ENCODE measurements at places on chromosomes 3 and 15.

DNA sequence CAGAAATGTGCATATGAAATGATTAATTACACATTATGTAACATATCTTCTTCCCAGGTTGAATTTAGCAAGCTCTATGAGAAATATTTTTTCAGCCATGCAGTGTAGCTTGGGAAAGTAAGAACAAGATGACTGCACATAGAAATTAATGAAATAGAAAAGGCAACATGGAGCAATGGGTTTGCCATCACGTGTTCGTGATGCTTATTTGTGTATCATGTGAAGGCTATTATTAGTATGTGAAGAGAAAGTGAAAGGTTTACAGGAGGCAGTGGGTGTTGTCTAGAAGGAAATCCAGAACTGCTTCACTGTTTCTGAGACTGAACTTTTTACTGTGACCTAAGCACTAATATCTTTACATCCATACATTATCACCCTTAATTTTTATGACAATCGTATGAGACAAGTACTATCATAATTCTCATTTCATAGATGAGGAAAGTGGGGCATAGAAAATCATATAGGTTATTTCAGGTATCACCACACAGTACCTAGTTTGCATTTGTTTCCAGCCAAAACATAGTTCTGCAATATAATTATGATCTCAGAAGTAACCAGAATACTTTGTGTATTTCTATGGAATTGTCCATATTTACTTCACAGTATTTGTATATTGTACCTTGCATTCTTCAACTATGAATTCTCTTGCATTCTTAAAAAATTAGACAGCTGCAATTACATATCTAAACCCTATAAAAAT, 14.9 kb downstream of the SERPINI1 start:
- H3K27me3 ChIP-seq, result no peaks in the 10 kb centered on the region
- no peak overlapping the region for H3K4me3 ChIP-seq
- H3K27ac ChIP-seq, result peak overlapping the region; percentile 65

DNA sequence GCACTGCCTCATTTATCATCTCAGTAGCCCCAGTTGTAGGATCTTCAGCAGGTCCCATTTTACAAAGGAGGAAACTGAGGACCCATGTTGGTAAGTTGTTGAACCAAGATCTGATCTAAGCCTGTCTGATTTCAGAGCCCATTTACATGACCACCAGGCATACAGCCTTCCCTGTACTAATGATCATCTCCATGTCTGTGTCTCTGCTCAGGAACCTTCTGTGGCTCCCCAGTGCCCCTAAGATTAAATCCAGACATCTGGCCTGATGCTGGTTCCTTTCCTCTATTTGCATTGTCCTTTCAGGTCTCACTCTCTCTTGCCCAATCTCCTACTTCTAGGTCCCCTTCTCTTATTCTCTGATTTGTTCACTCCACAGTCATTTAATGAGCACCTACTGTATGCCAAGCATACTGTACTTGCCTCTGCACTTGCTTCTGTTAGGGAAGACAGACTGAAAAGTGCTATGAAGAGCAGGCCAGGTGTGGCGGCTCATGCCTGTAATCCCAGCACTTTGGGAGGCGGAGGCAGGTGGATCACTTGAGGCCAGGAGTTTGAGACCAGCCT, 32.4 kb downstream of the ATP2B2 start:
- H3K4me3 ChIP-seq, result no peak overlapping the region
- peaks cover 29% of the 10 kb centered on the region for H3K27me3 ChIP-seq
- H3K27ac ChIP-seq, result no peak overlapping the region
- DNase-seq, result no peak
- H3K4me1 ChIP-seq, result peaks cover 3% of the 10 kb centered on the region
- H3K36me3 ChIP-seq, result no peaks in the 10 kb centered on the region

DNA sequence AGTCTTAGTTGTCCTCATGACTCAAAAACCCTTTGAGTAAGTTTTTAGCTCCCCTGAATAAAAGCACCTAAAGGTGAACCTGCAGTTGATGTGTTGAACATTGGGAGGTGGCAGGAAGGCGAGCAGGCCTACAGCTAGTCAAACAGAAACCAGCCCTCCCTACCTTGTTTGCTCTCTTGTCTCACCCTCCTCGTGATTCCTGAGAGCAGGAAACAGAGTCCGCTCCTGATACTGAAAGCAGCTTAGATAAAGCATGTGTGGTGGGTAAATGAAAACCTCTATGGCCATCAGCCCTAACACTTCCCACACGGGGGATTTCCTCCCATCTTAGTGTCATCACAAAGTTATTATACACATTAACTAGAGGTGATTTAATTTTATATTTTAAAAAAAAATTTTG, 21.8 kb upstream of the CLDN18 start:
- H3K36me3 ChIP-seq, result no peaks in the 10 kb centered on the region
- DNase-seq, result no peak
- no peaks in the 10 kb centered on the region for H3K4me1 ChIP-seq
- no peak overlapping the region for H3K4me3 ChIP-seq
- H3K27me3 ChIP-seq, result no peaks in the 10 kb centered on the region

DNA sequence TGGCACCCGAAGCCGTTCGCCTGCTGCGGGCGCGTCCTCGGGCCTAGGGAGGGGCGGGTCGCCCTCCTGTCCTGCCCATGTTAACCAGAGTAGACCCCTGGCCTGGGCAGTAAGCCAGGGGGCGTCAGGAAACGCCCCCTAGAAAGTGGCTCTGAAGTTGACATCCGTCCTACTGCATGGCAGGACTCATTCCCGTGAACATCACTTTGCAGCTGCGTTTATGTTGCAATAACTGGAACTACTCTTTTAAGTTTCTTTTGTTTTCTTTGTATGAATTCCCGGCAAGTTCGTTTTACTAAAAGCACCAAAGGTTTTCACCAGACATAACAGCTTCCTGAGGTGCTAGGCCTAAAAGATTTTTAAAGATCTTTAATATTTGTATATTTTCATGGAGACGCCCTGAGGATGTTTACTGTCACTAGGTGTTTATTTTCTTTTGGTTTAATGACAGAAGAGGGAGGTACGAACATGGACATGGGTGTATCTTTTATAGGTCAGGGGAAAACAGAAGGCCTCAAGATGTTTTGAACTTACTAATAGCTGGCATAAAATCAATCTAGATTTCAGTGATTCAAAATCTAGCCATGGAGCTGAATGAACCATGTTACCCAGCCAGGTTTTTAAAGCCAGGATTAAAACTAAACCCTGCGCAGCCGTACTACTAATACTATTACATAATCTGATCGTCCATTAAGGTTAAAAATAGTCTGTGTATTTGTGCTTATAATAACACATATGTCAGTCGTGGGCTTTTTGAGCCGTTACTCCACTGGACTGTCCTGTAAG, 1.0 kb downstream of the C15orf61 start:
- peaks cover 12% of the 10 kb centered on the region for H3K36me3 ChIP-seq
- no peak for DNase-seq
- peak overlapping the region; percentile 91 for H3K4me3 ChIP-seq
- peaks cover 42% of the 10 kb centered on the region for H3K4me1 ChIP-seq

- H3K27me3 ChIP-seq, result no peaks in the 10 kb centered on the region
- H3K4me3 ChIP-seq, result no peak overlapping the region
- DNase-seq, result peak; percentile 47
- H3K4me1 ChIP-seq, result peaks cover 3% of the 10 kb centered on the region
- peak overlapping the region; percentile 84 for H3K27ac ChIP-seq
- H3K36me3 ChIP-seq, result no peaks in the 10 kb centered on the region
These were observed 263.3 kb downstream of the LPP start for GRCh38 chr3:188417271-188417696.

GRCh38 chr15:25738171-25738965, 124.8 kb downstream of the ATP10A start:
- no peaks in the 10 kb centered on the region for H3K36me3 ChIP-seq
- peaks cover 9% of the 10 kb centered on the region for H3K4me1 ChIP-seq
- DNase-seq, result no peak
- no peak overlapping the region for H3K4me3 ChIP-seq

GRCh38 chr3:186172353-186172752, 63.5 kb upstream of the ETV5 start:
- no peaks in the 10 kb centered on the region for H3K36me3 ChIP-seq
- H3K4me3 ChIP-seq, result no peak overlapping the region
- no peak for DNase-seq
- no peak overlapping the region for H3K27ac ChIP-seq
- H3K4me1 ChIP-seq, result no peaks in the 10 kb centered on the region
- no peaks in the 10 kb centered on the region for H3K27me3 ChIP-seq

DNA sequence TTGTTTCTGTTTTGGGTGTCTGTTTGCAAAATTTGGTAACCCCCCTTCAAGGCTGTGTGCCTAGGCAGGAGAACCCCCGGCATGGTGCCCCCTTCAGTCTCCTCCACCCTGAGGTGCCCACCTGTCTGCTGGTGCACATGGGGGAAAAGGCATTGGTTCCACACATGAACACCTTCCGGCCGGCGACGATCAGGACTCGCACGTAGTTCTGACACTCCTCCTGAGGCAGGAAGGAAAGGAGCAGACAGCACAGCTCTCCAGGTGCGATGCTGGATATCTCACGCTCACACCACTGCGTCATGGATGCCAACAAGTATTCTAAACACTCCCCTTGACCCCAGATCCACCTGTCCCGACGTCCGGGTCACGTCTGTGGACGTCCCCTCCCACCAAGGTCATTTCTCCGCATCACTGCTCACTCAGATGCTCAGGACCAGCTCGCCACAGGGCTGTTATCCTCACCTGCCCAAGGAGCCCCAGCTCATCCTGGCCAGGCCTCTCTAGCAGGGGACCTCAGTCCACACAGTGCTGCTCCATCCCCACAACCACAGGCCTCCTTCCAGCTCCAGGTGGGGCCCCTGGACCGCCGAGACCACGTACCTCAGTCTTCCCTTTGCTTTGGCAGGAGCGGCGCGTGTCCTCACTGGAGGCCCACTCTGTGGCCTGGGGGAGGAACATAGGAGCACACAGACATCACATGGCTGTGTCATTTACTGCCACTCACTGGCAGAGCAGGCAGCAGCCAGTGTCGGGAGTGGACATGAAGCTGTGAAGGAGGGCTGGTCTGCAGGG, 99.0 kb downstream of the SEMA5B start:
- H3K27me3 ChIP-seq, result no peaks in the 10 kb centered on the region
- no peak overlapping the region for H3K27ac ChIP-seq
- DNase-seq, result peak; percentile 73
- no peak overlapping the region for H3K4me3 ChIP-seq
- H3K36me3 ChIP-seq, result no peaks in the 10 kb centered on the region

DNA sequence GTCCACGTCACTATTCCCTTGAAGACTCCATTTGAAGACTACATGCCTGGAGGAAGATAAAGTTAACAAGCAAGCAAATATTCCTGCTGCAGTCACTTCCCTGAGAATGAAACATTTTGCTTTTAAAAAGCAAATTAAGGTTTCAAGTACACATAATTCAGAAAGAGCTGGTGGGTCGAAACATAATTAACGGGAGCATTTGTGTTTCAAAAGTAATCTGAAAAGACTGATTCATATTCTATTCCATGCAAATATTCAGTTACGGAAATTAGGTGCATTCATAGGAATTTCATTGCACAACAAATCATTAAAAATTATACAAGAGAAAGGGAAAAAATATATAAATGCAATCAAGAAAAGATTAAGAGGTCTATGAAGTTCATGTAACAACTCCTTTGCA, 260.9 kb downstream of the NEK10 start:
- no peak overlapping the region for H3K27ac ChIP-seq
- no peaks in the 10 kb centered on the region for H3K27me3 ChIP-seq
- H3K36me3 ChIP-seq, result no peaks in the 10 kb centered on the region
- H3K4me1 ChIP-seq, result no peaks in the 10 kb centered on the region
- no peak overlapping the region for H3K4me3 ChIP-seq

- no peaks in the 10 kb centered on the region for H3K36me3 ChIP-seq
- no peak overlapping the region for H3K4me3 ChIP-seq
- DNase-seq, result no peak
- H3K27ac ChIP-seq, result peak overlapping the region; percentile 74
- H3K4me1 ChIP-seq, result peaks cover 44% of the 10 kb centered on the region
These were observed 28.6 kb upstream of the SH3BP5 start for GRCh38 chr3:15360788-15361493.

GRCh38 chr15:59237924-59238331, 31.3 kb downstream of the LDHAL6B start:
- H3K36me3 ChIP-seq, result peaks cover 4% of the 10 kb centered on the region
- no peak overlapping the region for H3K4me3 ChIP-seq
- no peak for DNase-seq
- H3K4me1 ChIP-seq, result peaks cover 14% of the 10 kb centered on the region
- H3K27ac ChIP-seq, result no peak overlapping the region

DNA sequence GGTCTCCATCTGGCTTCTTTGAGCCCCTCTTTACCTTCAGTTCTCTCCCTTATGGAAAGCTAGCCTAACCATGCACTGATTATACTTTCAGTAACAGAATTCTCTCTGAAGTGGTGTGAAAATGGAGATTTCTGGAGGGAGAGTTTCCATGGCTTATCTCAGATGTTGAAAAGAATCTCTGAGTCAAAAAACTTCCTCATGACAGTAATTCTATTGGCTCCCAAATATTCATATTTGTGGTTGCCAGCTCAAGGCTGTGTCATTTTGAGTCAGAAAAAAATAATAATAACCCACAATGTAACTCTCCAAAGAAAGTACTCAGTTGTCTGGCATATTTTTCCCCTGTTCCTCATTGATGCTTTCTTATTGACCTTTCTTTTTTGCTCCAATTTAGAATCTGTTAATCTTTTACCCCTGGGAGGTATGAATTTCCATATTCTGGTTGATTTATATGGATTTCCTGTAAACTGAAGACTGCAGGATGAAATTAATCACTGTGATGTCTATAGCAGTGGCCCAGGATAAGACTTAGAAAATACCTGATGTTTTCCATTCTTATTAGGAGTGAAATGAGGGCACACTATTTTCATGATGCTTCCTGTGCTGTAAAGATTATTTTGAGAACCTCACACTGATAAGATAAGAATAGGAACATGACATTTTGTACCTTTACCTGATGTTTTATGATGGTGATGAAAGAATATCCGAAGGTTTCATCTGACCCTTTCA, 149.5 kb upstream of the EPHA3 start:
- H3K27ac ChIP-seq, result no peak overlapping the region
- DNase-seq, result no peak
- H3K4me3 ChIP-seq, result no peak overlapping the region
- H3K36me3 ChIP-seq, result no peaks in the 10 kb centered on the region

- no peak for DNase-seq
- no peak overlapping the region for H3K4me3 ChIP-seq
- no peaks in the 10 kb centered on the region for H3K4me1 ChIP-seq
- no peaks in the 10 kb centered on the region for H3K27me3 ChIP-seq
- no peaks in the 10 kb centered on the region for H3K36me3 ChIP-seq
These were observed 8.0 kb downstream of the IGSF10 start for GRCh38 chr3:151452841-151453240.

DNA sequence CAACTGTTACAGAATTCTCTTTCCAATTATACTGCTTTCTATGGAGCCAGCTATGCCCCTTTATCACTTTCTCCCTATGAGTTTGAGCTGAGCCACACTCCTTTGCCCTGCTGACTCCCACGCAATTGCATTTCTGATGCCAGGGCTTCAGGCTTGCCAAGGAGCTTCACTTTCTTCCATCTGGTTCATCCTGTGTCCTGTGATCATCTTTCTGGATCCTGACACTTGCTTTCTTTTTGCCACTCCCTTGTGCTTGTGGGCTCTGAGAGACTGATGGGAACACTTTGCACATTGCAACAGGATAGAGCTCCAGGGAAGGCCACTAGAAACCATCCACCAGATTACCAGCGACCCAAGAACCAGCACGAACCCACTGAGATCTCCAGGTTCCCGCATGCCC, 77.0 kb upstream of the SEC13 start:
- no peaks in the 10 kb centered on the region for H3K27me3 ChIP-seq
- no peak overlapping the region for H3K4me3 ChIP-seq
- no peak for DNase-seq
- H3K36me3 ChIP-seq, result no peaks in the 10 kb centered on the region
- no peak overlapping the region for H3K27ac ChIP-seq

All from spleen (tissue), 13 donors.